ENCODE measurements at places on chromosomes 1 and 21. TPM values are rescaled to one million over a fixed set of nuclear protein-coding genes. Genes with fewer than 3 reads are reported as not detected.
A peak's percentile ranks its signal among the peaks of the same experiment; 100 is the strongest.

The CSF3R gene
- 0.52 TPM for polyA plus RNA-seq

The OR2L13 gene
- polyA plus RNA-seq = not detected

- H3K4me3 ChIP-seq = no peak overlapping the region
- H3K27me3 ChIP-seq = no peaks in the 10 kb centered on the region
- no peak for DNase-seq
- H3K4me1 ChIP-seq = peaks cover 56% of the 10 kb centered on the region
- peak overlapping the region; percentile 33 for H3K27ac ChIP-seq
- H3K36me3 ChIP-seq = no peaks in the 10 kb centered on the region
These were observed 113.1 kb downstream of the SLC45A1 start for GRCh38 chr1:8431019-8431418.

GRCh38 chr1:21594935-21595897 lies 73.9 kb downstream of the RAP1GAP start:
- no peak overlapping the region for H3K4me3 ChIP-seq
- H3K4me1 ChIP-seq = no peaks in the 10 kb centered on the region
- no peak overlapping the region for H3K27ac ChIP-seq
- no peaks in the 10 kb centered on the region for H3K27me3 ChIP-seq

DNA sequence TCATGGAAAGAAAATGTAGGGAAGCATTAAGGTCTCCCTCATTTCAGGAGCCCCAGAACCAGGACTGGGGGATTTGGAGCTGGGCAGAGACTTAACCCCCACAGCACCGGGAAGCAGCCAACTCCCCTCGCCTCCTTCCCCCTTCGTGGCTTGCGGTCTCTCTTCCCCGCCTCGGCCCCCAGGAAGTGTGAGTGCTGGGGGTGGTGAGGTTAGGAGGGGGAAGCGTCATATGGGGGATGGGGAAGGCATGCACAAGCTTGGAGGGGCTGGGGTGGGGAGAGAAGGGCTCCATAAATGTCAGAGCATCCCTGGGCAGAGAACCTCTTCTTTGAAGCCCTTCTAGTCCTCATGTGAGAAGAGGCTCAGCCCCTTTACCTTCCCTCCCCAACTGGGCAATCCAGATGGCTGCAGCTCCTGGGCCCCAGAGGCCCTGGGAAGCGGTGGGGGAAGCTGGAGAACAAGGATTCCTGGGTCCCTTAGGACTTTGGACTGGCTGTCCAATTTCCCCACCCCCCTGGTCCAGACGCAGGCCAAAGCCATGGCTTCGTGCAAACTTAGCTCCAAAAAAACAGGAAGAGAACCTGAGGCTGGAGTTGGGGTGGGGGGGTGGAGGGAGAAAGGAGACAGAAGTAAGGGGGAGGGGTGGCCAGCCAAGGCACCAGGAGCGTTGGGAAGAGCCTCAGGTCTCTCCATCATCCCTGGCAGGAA lies 7.8 kb downstream of the ZBTB7B start:
- H3K4me1 ChIP-seq = peaks cover 58% of the 10 kb centered on the region
- no peaks in the 10 kb centered on the region for H3K36me3 ChIP-seq
- no peaks in the 10 kb centered on the region for H3K27me3 ChIP-seq

GRCh38 chr1:77476475-77476874 lies 194.7 kb downstream of the AK5 start:
- no peaks in the 10 kb centered on the region for H3K4me1 ChIP-seq
- no peaks in the 10 kb centered on the region for H3K36me3 ChIP-seq
- no peak for DNase-seq
- H3K4me3 ChIP-seq = no peak overlapping the region
- H3K27me3 ChIP-seq = no peaks in the 10 kb centered on the region

The RAB7B gene
- 0.27 TPM for polyA plus RNA-seq
